SK-MEL-5 (cell line): ENCODE measurements at places on chromosomes 7 and 10. TPM values are rescaled to one million over a fixed set of nuclear protein-coding genes. Genes with fewer than 3 reads are reported as not detected.
A peak's percentile ranks its signal among the peaks of the same experiment; 100 is the strongest.

DNA sequence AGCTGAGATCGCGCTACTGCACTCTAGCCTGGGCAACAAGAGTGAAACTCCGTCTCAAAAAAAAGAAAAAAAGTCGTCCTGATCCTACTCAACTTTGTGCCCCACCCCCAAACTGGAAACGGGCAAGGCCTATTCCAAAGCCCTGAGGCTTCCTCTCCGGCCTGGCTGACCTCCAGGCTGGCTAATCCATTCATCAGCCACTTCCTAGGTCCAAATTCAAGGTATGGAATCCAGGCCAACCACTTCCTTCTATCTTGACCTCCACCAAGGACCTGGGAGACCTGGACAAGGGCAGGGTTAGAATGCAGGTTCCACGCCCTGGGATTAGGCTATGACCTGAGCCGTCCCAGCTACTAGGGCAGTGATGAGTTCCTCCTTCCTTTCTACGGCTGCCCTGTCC, 20.4 kb upstream of the EIF4H start:
- DNase-seq = no peak

- DNase-seq = no peak
Observed at GRCh38 chr7:80294346-80294745, 159.7 kb downstream of the GNAI1 start.

MSS51 gene
- 0.29 and 0.40 TPM in 2 replicates for total RNA-seq

DNA sequence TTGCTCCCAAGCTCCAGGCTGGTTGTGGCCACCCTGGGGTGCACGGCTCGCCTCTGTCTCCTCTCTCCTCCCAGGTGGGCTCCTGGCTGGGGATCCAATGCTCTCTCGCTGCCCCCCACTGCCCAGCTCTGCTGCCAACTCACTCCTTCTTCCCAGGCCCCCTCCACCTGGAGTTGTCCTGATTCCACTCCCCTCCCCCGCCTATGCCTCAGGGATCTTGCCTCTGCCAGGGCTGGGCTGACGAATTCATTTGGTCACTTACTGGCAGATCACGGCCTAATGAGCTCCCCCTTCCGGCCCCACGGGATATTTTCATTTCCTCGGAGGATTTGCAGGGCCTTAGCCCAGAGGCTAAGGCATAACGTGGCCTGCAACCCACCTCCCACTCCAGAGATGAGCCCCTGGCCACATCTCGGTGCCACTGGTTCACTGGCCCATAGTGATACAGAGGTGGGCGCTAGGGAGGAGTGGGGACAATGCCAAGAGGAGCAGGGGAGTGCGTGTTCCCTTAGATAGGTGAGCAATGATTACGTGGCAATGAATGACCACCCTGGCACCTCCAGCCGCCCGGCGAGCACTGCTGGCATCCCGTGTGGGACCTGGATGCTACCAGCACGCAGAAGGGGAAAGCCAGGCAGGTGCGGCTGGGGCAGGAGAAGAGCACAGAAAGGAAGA, 344.6 kb upstream of the SHH start:
- DNase-seq = peak; percentile 75

DNA sequence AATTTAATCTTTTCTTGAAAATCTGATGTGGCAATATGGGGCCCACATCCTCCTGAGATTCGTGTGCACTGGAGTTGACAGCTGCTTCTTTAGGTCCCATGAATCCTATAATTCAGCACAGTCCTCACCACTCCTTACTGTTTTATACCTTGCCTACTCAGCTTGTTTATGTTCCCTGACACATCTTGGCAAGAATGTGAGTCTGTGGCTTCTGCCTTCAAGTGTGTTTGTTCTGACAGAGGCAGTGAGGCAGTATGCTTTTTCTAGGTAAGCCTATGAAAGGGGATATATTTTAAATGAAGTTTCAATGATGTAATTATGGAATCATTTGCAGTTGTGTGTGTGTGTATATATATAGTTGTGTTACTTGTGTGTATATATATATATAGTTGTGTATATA, 106.4 kb downstream of the AMPH start:
- no peak for DNase-seq

GRCh38 chr7:74282748-74283459, 6.3 kb upstream of the CLIP2 start:
- DNase-seq = no peak
